GM23338 (cell line): ENCODE measurements at places on chromosomes 6 and 20. TPM values are rescaled to one million over a fixed set of nuclear protein-coding genes. Genes with fewer than 3 reads are reported as not detected.

The ERGIC3 gene
- 121 and 147 TPM in 2 replicates for total RNA-seq

The SDC4 gene
- total RNA-seq, result 35.4 and 39.9 TPM in 2 replicates

The TPD52L2 gene
- total RNA-seq, result 103 and 104 TPM in 2 replicates

The CCDC170 gene
- total RNA-seq, result 2.1 TPM in 1 of 2 replicates, not detected in the other

The FOXQ1 gene
- not detected in 2 replicates for total RNA-seq

The CYP21A2 gene
- not detected in 2 replicates for total RNA-seq

The PCMTD2 gene
- 76.1 and 104 TPM in 2 replicates for total RNA-seq

The MRAP2 gene
- 10.2 and 13.5 TPM in 2 replicates for total RNA-seq

The SPEF1 gene
- 0.69 and 1.3 TPM in 2 replicates for total RNA-seq

The COL11A2 gene
- total RNA-seq, result 1.3 and 2.7 TPM in 2 replicates

The NAPB gene
- 12.9 and 18.1 TPM in 2 replicates for total RNA-seq

The C20orf141 gene
- not detected in 2 replicates for total RNA-seq

The GFRAL gene
- not detected in 2 replicates for total RNA-seq

The GABRR1 gene
- 0.14 and 0.16 TPM in 2 replicates for total RNA-seq

The EYA4 gene
- total RNA-seq, result 0.16 and 0.21 TPM in 2 replicates

The LRRC73 gene
- total RNA-seq, result 0.08 and 0.59 TPM in 2 replicates

The SCRT2 gene
- 0.31 and 0.35 TPM in 2 replicates for total RNA-seq
